CD4-positive, alpha-beta T cell treated with Interleukin-15 for 1 hour (primary cell): ENCODE measurements at places on chromosomes 5 and 9.

- no peak for DNase-seq
Observed at GRCh38 chr9:78031444-78031892, at the start of gene GNAQ. TSS of gene GNAQ (minus strand) at chr9:78031811. CDS start at chr9:78031235, 576 bp downstream.

- peak; percentile 88 for DNase-seq
Observed at GRCh38 chr5:163914910-163915309, 409.5 kb downstream of the MAT2B start.

DNA sequence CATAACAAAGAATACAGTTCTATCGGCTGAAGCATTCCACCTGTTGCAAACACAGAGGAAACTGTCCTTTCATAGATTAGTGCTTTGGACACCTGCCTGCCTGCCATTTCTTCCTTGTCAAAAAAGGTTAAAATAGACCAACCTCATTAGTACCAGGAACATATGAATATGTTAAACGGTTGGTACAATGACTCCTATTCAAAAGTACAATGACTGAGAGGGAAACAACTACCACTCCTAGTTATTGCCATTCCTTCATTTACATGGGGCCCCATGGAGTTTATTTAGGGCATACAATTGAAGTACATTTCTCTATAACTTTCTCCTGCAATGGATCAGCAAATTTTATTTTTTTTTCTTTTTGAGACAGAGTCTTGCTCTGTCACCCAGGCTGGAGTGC, 77.4 kb upstream of the PIP5K1B start:
- no peak for DNase-seq

- DNase-seq: no peak
Observed at GRCh38 chr5:53331463-53331862, 149.0 kb upstream of the FST start.

- DNase-seq: no peak
Observed at GRCh38 chr9:69573651-69574050, 98.5 kb downstream of the APBA1 start.

DNA sequence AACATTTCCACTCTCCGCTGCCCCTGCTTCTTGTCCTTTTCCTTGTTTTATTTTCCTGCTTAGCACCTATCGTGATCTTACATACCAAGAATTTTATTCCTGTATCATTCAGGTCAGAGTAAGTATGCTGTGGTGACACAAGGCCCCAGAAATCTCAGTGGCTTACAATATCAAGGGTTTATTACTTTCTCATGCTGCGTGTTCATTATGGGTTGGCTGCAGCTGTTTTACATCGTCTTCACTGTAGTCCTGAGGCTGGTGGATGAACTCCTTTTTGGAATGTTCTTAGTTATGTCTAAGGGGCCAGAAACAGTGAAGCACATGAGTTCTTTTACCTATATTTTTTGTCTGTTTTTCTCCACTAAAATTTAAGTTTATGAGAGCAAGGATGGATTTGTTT, 51.2 kb downstream of the FCHO2 start:
- no peak for DNase-seq

GRCh38 chr5:83564069-83564749, 92.7 kb downstream of the VCAN start:
- no peak for DNase-seq

- DNase-seq: no peak
Observed at GRCh38 chr5:78881884-78882283, 103.2 kb downstream of the ARSB start.

DNA sequence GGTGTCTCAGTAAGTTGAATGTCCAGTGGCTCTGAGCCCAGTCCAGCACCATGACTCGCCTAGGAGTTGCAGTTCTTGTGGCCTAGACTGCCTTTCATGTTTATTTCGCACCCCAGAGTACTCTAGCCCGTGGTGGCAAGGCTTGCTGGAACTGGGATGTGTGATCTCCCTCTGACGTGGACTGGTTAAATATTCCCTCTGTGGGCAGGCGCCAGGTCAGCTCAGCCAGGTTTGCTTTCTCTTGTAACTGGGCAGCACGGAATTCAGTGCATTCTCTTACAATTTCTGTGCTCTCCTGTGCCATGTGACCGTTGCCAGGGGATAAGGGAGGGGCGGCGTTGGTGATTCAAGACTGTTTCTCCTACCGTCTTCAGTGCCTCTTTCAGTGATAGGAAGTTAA, 270.8 kb downstream of the KDM4C start:
- DNase-seq: no peak

DNA sequence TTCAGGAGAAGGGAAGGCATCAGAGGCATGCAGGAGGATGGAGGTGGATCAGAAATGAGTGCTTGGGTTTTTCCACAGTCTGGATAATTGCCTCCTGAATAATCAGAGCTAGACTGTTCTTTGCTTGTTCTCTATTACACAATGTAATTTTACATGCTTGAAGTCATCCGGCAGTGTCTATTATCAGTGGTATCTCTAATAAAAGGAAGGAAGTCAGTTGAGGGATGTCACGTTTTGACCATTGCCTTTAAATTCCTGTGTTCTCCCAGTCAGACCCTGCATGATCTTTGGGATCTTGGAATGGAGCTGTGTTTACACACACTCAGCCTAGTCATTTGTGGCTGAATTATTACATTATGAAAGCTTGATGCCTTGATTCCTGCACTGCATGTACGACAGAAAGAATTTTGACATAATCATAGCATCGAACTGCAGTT, 91.0 kb downstream of the PDE8B start:
- no peak for DNase-seq

GRCh38 chr9:15121630-15122029, 185.4 kb downstream of the TTC39B start:
- DNase-seq: no peak

DNA sequence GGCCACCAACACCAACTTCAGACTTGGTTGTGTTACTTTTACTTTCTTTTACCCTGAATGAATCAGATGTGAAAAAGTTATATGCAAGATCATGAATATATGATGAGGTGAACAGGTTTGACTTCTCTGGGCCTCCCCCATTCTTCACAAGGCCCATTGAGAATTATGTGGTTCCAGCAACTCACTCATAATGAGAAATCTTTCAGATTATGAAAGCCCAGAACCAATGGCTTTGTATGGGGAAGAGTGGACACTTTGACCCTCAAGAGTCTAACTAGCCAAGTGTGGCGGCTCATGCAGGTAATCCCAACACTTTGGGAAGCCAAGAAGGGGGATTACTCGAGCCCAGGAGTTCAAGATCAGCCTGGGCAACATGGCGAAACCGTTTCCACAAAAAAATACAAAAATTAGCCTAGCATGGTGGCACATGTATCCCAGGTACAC, 16.1 kb upstream of the LNPEP start:
- DNase-seq: no peak

- no peak for DNase-seq
Observed at GRCh38 chr9:70597886-70598285, 183.4 kb upstream of the KLF9 start.

GRCh38 chr5:2675548-2675947, 75.9 kb downstream of the IRX2 start:
- no peak for DNase-seq

DNA sequence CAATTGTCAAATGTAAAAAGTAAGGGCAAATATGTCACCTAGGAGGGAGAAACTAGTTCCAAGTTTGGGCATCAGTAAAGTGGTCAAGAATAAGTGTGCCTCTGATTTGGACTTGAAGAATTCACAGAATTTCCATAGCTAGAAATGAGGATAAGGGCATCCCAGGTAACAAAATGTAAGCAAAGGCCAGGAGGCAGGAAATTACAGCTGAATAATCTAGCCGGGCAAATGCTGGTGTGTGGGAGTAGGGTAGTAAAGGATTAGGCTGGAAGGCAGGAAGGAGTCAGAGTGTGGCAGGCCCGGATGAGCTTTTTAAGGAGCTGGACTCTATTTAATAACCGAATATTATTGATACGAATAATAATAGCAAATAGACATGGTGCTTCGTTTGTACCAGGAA, 144.9 kb upstream of the EGFLAM start:
- no peak for DNase-seq

- no peak for DNase-seq
Observed at GRCh38 chr5:33321026-33321425, 119.7 kb upstream of the TARS1 start.

DNA sequence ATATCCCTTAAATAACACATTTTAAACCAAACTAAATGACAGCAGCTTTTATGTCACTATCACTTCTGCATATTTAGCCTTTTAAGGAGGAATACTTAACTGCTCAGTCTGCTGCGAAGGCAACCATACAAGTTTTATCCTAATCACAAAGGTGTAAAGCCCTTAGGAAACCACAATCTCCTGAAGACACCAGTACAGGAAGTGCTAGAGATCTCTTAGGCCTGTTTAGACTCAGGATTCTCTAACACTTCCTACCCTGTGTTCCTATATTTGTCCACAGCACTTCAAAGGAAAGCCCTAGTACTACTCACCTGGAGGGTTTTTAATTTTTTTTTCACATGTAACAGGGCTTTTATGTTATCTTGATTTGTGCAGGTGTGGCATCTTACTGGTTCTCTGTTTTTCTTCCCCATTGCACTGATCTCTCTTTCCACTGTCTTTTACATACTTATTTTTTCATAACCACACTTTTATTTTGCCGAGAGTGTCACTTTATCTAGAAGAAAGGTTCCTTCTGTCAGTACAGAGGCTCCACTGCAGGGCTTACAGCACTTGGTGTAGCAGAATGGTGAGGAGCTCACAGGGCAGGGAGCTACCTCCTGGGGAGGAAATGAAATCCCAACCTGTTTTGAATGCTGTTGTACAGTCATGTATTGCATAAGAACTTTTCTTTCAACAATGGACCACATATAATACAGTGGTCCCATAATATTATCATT, 1060.6 kb upstream of the ACO1 start:
- DNase-seq: no peak

DNA sequence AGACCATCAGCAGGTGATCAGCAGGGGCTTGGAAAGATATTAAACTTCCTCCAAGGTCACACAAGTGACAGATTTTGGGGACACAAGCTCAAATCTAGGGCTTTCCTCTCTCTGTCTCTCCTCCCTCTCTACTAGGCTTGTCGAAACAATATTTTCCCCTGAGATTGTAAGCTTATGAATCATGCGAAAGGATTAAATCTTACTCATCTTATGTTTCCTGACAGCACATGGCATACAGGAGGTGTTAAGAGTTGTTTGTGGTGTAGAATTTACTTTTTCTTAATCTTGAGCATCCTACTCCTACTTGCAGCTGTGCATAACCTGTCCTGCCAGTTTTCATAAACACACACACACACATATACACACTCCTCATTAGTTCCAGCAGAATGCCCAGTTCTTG, 186.3 kb downstream of the MARCHF11 start:
- no peak for DNase-seq

DNA sequence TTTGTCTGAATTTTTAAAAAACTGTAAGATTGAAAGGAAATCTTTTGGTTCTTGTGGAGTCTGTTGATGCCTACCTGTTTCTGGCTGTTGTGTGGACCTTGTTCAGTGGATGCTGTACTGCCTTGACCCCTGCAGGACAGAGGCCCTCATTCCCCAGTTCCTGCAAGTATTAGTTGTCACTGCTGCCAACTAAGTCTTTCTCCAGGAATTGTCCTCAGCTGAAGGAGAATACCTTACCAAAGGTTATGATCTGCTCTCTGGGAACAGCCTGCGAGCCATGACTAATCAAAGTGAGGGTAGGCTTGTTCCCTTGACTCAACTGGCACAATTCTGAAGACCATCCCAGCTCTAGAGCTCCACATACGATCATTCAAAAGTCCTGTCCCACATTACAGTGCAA, 145.3 kb upstream of the FST start:
- DNase-seq: no peak

GRCh38 chr5:68445257-68446069, 229.9 kb downstream of the PIK3R1 start:
- DNase-seq: no peak

DNA sequence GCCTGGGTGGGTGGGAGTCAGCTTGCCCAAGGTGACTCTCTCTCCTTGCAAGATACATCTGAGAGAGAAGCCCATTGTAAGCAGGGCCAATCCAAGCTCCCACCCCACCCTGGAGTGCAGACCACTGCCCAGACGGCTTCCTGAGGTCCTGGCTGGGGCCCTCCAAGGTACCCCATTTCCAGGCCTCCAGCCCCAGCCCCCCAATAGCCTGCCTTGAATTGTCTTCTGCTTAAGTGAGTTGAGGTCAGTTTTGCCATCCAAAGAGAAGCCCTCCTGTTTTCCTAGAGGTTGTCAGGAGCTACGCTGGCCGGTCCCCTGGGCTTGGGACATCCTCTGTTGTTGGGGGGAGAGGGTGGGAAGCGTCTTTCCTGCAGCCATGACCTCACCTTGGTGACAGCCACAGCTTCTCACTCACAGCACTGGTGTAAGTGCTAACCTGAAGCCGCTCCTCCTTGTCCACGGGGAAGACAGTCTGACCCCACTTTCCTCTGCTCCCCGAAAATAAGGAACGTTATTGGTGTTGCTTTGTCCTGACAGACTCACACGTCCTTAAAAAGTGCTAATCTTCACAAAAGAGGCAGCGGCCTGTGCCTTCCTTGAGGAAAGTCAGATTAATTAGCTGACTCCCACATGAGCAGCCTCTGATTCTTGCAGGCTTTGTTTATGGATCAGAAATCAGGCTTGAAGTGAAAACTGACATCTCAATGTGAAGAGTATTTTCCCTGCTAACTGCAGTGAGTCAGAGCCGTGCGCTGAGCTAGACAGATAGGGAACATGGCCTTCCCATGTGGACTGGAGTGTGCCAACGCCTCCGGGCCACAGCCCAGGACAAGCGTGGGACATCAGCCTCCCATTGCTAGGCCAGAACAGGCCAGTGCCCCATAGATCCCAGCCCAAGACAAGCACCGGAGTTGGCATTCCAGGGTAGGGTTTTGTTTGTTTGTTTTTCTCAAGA, 52.3 kb downstream of the ADAMTS2 start:
- no peak for DNase-seq

DNA sequence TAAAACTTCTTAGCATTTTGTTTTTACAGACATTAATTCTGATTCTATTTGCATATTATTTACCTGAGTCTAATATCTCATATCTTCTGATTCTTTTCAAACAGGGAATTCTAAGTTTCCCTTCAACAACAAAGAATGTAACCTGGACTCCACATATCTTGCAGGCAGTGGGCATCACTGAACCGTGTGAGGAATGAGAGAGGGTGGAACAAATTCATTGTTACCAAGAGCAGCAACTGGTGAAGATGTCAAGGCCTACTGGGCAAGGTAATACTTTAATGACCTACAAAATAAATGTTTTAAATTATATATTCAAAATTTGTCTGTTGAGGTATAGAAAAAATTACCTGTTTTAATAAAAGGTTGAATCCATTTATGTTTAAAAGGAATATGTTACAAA, 455.3 kb upstream of the TUSC1 start:
- no peak for DNase-seq

GRCh38 chr9:100637787-100638186, 59.9 kb downstream of the CAVIN4 start:
- no peak for DNase-seq

- no peak for DNase-seq
Observed at GRCh38 chr5:169416583-169417196, 115.8 kb upstream of the SLIT3 start.

- no peak for DNase-seq
Observed at GRCh38 chr5:142306077-142306502, 18.7 kb downstream of the SPRY4 start.

GRCh38 chr5:169458221-169458620, 125.4 kb upstream of the SPDL1 start:
- no peak for DNase-seq

DNA sequence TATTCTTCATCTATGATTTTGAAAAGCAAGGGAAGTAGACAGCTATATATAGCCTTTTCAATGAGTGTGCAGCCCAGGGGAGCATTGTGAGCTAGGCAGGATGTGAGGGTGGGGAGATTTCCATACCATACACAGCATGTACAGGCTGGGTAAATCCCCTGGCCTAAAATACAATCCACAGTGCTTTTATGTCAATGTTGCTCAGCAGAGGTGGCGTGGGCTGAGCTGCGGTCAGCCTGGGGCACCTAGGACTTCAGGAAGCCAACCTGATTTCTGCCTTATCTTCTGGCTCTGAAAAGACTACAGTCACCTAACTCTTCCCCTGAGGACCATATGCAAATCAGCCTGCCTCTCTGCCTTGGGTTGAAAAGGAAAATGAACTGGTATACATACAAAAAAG, 6.3 kb upstream of the GARIN3 start:
- peak; percentile 79 for DNase-seq
